ENCODE measurements at places on chromosomes 5 and 9.

DNA sequence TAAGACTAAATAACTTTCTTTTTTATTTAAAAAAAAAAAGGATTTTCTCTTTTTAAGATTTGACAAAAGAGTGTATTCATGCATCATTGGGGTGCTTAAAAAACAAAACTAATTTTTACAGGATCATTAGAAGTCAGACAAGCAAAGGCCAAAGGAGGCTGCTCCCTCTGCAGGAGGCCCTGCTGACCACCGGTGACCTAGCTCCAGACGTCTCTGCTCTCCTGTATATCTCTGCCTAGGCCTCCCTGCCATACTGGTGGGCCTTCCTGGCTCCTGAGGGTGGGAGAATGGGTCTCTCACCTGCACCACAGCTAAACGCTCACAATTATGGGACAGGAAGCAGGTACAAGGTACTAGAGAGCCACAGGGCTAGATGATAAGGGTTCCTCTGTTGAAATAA, 36.6 kb downstream of the CSF2 start:
- DNase-seq, result no peak

GRCh38 chr5:80592761-80593160, 22.7 kb upstream of the ANKRD34B start:
- no peak for DNase-seq

- DNase-seq, result no peak
Measured at GRCh38 chr5:68823301-68823700, 270.5 kb upstream of the SLC30A5 start.

GRCh38 chr9:134405527-134405926, 79.3 kb downstream of the RXRA start:
- no peak for DNase-seq

DNA sequence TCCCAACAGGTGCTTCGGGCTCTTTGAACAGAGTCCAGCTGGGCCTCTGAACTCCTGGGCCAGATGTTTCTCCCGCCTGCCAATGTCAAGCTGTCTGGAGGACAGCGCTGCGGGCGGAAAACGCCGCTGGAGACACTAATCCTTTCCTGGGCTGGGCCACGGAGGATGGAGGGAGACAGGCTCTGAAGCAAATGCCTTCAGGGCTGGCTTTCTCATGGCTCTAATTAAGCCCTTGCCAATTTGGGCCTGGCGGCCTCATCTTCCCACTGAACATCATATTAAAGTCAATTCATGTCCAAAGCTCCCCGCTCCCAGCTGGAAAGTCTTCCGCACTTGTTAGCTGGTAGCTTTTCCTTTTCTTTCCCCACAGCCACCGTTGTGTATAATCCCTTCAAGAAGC, 72.7 kb downstream of the NTNG2 start:
- DNase-seq, result no peak

GRCh38 chr9:95769473-95769872, 106.0 kb upstream of the ERCC6L2 start:
- no peak for DNase-seq

DNA sequence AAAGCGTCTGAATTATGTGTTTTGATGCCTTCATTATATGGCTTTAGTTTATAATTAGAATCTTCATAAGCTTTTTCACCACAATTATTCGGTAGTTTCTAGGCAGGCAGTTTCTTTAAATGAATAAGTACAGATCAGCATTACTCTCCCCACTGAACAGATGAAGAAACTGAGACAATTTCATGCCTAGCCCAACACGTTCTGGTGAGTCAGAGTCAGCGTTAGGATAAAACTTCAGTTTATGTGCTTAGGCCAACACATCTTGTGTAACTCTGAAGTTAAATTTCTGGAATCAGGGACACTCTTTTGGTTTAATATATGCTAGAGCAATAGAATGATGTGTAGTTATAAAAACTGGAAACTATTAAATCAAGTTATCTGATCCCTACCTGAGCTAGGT, 186.7 kb upstream of the ELL2 start:
- DNase-seq, result no peak

DNA sequence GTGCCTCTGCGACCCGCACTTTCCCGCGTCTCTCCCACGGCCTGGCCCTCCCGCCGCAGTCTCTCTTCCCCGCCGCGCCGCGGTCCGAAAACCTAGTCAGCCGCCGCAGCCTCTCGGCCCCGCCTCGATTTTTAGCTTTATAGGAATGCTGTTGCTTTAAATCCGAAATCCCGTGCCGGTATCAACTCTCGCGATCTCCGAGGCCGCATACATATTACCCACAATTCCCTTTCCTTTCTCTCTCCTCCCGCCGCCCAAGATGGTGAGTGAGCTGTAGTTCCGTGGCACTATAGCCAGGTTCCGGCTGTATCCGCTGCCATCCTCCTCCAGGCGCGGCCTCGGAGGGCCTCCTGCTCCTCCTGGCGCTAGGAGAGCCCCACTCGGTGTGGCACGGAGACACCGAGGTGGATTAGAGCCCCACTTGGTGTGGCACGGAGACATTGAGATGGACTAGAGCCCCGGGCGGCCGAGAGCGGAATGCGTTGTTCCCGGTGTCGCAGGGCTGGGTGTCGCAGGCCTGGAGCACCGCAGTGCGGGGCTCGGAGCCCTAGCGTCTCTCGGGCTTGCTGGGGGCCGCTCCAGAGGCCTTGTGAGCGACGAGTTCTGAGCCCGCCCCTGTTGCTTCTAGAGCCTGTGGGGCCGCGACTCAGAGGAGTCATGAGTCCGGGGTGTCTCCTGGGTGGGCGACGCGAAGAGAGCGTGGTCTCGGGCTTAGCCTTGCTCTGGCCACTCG, at the start of the genes MED22 and RPL7A:
TSS of gene MED22 (minus strand) at position 147 of the 733 bp plus-strand sequence. CDS start 1,469 bp downstream, outside the sequence.
TSS of gene RPL7A (plus strand) at position 234 of the 733 bp plus-strand sequence. CDS start at position 260, 26 bp downstream.
- DNase-seq, result peak; percentile 81

- DNase-seq, result no peak
Measured at GRCh38 chr5:149360272-149360671, 2.4 kb downstream of the PCYOX1L start.

GRCh38 chr9:81213456-81213855, 475.9 kb downstream of the TLE1 start:
- no peak for DNase-seq
